ENCODE measurements at places on chromosomes 12 and 14.

GRCh38 chr12:108826101-108826806 lies 31.1 kb downstream of the SSH1 start:
- peak; percentile 49 for DNase-seq

GRCh38 chr12:67520606-67521005 lies 127.9 kb upstream of the DYRK2 start:
- DNase-seq = no peak

GRCh38 chr14:60735416-60735815 lies 855 bp downstream of the MNAT1 start:
- DNase-seq = no peak

- DNase-seq = no peak
Measured at GRCh38 chr14:82855912-82856391, 1322.3 kb upstream of the SEL1L start.

DNA sequence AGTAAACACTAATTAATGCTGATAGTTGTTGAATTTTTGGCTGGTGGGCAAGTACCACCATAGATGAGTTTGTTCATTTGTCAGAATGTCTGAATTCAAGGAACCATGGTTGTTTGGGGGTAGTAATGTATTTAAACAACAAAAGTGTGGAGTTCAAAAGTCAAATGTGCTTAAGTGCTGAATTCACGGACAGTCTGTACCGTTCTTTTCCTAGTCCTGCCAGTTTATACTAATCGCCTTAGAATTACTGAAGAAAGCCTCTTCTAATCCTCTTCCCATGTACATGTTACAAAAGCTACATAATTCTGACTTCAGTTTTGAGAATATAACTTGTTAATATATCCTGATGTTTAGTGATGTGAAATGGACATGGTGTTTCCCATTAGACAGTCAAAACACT lies 2.7 kb downstream of the NAA25 start:
- DNase-seq = no peak

DNA sequence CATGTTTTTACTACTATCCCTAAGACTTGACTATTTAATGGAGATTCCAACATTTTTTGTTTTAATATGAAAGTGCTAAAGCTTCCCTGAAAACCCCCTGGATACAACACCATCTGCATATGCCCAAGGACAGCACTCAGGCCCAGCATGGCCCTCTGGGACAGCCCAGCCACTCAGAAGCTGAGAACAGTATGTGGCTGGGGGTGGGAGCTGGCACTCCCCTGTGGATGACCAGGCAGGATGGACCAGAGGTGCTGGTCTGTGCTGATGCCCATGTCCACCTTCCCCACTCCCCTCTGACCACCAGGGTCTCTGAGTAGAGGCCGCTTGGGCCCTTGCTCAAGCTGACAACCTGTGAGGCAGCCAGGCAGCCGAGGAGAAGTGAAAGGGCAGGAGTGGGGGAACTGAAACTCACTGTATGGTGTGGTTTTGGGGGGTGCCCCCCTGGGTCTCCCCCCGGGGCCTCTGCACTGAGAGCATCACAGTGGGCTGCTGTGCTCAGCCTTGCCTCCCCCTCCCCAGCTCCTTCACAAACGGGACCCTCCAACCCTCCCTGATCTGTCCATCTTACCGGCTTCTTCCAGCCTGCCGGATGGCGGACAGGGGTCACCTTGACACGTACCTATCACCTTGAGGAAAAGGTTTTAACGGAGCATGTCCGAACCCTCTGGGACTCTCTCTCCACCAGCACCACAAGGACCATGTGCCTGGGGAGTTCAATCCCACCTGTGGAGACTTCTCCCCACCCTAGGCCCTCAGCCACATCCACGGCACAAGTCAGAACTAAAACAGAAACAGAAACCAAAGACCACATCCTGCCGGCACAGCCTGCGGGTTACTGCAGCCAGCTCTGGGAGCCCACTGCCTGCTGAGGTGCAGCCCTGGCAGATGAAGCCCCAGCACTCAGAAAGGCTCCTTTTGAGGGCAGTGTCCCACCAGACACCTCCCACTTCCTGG lies at the start of gene TMEM229B:
TSS of gene TMEM229B (minus strand) at position 785 of the 957 bp plus-strand sequence. CDS start 14,798 bp downstream, outside the sequence.
- DNase-seq = peak; percentile 92

GRCh38 chr14:50530794-50531365 lies 1.5 kb downstream of the MAP4K5 start:
- no peak for DNase-seq

DNA sequence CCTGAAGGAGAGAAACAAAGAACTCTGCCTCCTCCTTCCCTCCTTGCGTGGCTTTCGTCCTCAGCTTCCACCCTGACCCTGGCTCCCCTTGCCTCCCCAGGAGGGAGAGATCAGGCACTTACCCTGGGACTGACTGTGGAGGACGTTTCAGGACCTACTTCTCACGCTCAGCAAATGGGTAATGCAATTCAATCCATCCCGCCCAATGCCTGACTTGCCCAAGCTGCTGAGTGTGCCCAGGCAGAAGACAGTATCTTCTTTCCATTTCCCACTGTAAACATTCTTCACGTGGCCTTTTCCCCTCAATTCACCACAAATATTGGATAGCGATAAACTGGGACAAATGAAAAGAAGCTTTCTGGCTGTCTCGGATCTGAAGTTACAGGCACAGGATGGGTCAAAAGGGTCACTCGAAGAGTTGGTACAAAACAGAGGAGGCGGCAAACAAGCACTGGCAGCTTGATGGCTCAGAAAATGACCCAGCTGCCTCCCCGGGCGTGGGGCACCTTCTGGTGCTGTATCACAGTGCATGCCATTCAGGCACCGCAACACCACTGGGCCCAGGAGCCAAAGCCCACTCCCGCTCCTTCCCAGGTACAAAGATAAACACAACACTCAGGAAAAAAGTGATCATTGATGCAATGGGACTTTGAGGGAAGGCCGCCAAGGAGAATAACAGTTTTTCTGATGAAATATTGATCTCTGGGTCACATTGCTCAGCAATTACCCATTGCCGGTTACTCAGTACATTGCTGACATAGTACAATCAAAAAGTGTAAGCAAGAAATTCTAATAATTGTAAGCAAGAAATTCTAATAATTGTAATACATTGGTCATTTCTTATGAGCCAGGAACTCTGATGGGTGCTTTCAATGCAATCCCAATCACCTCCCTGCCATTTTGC lies 65.8 kb downstream of the TRIM9 start:
- no peak for DNase-seq

GRCh38 chr14:56334458-56334857 lies 216.2 kb downstream of the PELI2 start:
- DNase-seq = no peak

GRCh38 chr12:12890543-12891079 lies 751 bp upstream of the GPRC5A start:
- DNase-seq = peak; percentile 47

GRCh38 chr12:81022531-81022930 lies 55.3 kb upstream of the ACSS3 start:
- no peak for DNase-seq

- no peak for DNase-seq
Measured at GRCh38 chr12:28227251-28227650, 37.0 kb downstream of the CCDC91 start.

- DNase-seq = peak; percentile 49
Measured at GRCh38 chr12:24902511-24903328, 46.2 kb downstream of the BCAT1 start.

DNA sequence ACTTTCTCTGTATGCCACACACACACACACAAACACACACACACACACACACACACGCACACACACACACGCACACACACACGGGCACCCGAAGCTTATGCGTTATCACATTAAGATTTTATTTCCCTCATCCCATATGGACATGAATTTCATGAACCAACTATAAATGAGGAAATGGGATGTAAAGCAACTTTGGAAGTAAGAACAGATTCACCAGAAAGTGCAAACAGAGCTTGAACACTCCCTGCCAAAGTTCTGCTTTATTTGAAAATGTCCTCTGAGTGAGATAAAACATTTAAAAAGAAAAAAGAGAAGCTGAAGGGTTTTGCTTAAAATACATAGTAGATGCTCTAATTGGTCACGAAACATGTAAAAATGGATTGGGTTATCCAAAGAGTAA lies 90.4 kb upstream of the OTX2 start:
- DNase-seq = no peak

DNA sequence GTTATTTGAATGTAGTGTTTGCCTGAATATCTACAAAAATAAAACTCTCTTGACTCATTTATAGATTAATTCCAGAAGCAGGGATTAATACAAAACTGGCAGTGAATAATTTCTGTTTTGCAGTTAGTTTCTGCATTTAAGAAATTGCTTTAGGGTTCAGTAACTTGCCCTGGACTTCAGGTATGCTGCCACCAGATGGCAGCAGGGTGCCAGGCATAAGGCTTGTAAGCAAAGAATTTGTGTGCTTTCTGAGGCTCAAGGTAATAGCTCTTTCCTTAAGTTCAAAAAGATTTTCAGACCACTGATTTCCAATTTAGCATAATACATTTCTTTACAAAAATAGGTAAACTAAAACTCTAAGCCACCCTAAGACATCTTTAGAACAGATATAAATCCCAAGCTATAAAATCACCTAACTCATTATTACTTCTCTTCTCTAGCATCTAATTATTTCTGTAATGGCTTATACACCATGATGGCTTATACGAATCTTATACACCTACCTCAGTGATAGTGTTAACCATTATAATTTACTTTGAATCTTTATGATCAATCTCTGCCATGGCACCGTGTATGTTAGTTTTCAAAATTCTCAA lies 398.3 kb downstream of the APAF1 start:
- DNase-seq = peak; percentile 38

Measured in GM10248 (cell line).